ENCODE measurements at places on chromosomes 2 and 18.

- DNase-seq = no peak
Measured at GRCh38 chr2:220335591-220335915, 708.1 kb downstream of the SLC4A3 start.

DNA sequence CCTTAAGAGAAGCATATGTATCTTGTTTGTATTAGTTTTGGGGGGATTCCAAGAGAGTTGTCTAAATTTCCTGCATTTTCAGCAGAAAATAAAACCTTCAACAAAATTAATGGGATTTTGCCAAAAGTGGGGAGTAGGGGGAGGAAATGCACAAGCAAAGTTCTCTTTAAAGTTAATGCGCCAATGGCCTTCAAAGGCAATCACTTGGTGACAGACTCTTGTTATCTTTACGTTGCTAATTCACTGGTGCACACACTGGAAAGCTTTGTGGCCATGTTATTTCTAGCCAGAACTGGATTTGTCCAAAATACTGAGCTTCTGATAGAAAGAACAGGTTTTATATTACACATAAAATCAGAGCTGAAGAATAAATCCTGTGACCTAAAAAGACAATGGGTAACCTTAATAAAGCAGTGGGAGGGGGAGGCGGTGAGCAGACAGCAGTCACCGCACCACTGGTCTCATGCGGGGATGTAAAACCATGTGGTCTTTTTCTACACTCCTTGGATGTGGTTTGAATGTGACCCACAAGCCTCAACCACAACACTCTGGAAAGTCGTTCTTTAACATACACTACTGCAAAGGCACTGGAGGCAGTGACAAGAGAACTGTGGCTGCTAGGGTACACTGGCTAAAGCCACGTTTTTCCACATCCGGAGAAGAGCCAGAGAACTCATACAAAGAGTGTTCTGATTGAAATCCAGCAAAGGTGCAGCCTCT is 176.9 kb upstream of the SMAD7 start:
- no peak for DNase-seq

DNA sequence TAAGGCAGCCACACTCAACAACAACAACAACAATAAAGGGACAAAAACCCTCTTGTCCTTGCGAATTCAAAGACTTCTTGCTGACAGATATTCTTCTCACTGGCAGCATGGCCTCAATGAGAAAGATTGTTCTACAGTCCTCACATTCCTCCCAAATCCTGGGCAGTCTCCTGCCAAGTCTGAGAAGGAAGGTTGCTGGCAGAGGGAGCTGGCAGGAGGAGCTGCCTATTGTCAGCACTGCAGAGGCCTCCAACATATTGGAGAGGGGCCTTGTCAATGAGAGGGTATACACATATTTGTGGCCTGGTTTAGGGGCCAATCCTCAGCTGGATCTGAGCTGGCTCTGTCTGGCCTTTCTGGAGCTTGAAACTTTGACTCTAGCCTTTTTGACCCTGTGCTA is 63.5 kb downstream of the LAMA3 start:
- no peak for DNase-seq

DNA sequence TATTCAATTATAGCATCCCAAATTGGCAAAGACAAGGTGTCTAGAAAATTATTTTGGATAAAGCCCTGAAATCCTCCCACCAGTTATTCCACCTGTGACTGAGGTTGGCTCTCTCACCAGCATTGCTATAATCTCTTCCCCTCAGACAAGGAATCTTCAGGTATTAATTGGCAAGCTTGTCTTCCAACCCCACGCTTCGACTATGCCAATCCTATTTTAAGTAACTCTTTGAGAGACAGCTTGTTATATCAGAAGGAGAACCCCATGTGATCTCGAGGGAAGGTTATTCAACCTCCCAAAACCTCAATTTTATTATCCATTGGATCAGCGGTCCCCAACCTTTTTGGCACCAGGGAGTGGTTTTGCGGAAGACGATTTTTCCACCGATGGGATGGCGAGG is 54.5 kb upstream of the NEDD4L start:
- DNase-seq = no peak

GRCh38 chr2:165013944-165014619 is 58.8 kb upstream of the SLC38A11 start:
- no peak for DNase-seq

- no peak for DNase-seq
Measured at GRCh38 chr18:37385846-37386778, 179.5 kb downstream of the CELF4 start.

DNA sequence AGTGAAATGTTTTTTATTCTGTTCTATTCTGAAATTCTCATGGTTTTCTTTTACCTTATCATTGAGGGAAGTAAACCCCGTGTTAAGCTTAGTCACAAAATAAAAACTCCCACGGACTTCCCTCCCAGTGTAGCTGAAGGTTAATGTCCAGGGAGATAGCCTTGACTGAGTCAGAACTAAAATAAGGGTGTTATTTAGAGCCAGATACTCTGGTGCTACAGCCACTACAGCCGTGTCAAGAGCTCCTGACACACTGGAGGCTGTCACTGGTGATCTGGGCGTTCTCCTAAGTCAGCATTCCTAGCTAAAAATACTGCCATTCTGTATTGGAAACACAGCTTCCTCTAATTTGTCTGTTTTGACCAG is 82.0 kb upstream of the RANBP2 start:
- no peak for DNase-seq

DNA sequence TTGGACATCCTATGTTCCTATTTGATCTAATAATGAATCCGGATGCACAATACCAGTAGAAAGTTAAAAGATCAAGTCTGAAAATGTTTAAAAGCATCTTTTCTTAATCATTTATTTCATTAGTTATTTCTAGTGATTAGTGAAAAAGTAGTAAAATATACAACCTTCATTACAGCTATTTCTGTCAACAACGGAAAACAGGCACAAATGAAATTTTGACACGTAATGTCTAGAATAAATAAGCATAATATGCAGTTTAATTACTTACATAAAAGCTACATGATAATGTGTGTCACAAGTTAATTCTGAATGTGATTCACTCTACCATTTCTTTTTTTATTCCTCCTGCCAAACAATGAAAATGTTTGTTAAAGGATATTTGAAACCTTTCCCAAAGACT is 216.1 kb downstream of the MYCN start:
- no peak for DNase-seq

GRCh38 chr2:128593879-128594650 is 275.4 kb upstream of the HS6ST1 start:
- DNase-seq = no peak

GRCh38 chr2:11446733-11447248 is 19.2 kb downstream of the E2F6 start:
- DNase-seq = peak; percentile 35

GRCh38 chr2:209845666-209846065 is 74.0 kb downstream of the UNC80 start:
- no peak for DNase-seq

- no peak for DNase-seq
Measured at GRCh38 chr2:126811101-126811500, 87.6 kb upstream of the TEX51 start.

GRCh38 chr2:9703701-9704221 is 73.0 kb upstream of the YWHAQ start:
- no peak for DNase-seq

- no peak for DNase-seq
Measured at GRCh38 chr18:36456622-36457021, 159.1 kb downstream of the FHOD3 start.

DNA sequence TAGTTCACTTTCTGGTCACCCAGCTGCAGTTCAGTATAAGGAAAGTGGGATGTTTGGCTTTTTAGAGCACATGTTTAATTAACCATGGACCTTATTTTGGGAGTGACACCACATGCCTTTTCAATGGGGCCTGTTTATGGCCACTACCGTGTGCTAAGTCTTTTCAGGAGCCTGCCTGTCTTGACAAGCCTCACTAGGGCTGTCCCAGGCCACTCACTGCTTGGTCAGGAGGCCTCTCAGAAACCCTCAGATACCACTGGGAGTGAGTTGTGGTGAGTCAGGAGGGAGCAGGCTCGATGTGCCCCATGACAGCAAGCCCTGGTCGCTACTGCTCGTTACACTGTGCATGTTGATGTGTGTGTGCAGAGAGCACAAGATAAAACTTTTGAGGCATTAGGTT is 123.0 kb downstream of the MAP4K4 start:
- no peak for DNase-seq

DNA sequence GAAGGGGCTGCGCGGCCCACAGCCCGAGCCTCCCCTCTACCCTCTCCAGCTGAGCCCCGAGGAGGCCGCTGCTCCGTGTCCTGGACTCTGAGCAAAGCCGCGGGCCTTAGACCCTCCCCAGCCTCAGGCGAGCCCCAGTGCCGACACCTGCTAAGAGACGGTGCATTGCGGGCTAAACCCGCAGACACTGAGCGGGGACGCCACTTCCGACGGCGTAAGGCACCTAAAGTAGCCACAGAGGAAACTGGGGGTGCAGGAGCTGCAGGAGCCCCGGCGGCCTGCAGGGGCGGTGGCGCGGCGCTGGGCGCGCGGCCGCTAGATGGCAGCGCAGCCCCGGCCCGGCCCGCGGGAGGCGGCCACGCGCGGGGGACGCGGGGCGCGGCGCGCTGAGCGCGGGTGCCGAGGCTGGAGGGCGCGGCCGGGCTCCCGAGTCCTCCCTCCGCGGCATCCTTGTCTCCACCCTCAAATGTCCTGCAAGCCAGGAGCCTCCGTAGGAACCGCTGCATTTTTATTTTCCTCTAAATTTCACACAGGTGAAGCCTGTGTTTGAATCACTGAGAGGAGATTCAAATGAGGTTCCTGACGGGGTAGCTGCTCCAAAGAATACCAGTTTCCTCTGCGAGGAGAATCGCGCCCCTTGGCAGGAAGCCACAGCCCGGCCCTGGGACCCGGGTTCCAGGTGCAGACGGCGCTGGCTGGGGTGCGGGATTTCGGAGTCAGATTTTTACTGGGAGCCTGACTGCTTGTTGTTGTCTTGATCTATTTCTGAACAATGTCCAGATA is 650.5 kb downstream of the GALR1 start:
- no peak for DNase-seq

DNA sequence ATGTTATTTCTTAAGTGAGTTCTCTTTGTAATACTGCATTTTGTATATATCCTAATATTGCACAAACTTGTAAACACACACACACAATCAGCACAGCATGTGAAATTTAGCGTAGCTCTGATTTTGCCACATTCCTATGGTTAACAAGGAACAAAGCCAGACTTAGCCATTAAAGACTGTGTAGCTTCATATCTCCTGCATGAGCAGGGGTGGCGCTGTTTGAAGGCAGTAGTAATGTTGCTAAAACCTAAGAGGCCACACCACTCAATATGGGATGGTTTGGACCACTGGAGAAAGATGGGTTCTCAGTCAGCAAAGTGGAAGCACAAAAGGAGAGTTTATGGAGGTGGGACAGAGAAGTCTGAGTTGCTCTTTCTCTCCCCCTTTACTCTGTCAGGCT is 61.1 kb upstream of the RND3 start:
- DNase-seq = peak; percentile 19

- no peak for DNase-seq
Measured at GRCh38 chr2:237627441-237628246, at the start of gene LRRFIP1. Gene LRRFIP1, plus strand, starts transcription at chr2:237627587. Its CDS starts 58 bp downstream, at chr2:237627645.

- DNase-seq = no peak
Measured at GRCh38 chr2:9679218-9679617, 48.4 kb upstream of the YWHAQ start.

GRCh38 chr2:235378246-235378645 is 115.6 kb upstream of the AGAP1 start:
- DNase-seq = no peak

DNA sequence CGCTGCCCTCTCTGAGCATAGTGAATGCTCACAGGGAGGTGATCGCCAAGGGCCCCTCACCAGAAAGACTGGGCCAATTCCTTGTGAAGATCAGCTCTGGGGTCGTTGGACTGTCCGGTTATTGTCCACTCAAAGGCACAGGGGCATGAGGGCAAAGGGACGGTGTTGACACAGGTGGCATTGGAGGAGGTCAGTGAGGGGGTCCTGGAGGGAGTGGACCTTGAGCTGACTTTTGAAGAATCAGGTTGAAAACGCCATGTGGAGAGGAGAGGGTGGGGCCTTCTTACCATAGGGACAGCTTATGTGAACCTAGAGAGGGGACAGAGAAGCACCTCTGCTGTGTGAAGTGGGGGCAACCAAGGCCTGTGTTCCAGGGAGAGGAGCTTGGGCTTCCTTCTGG is 131.5 kb downstream of the TFCP2L1 start:
- no peak for DNase-seq

DNA sequence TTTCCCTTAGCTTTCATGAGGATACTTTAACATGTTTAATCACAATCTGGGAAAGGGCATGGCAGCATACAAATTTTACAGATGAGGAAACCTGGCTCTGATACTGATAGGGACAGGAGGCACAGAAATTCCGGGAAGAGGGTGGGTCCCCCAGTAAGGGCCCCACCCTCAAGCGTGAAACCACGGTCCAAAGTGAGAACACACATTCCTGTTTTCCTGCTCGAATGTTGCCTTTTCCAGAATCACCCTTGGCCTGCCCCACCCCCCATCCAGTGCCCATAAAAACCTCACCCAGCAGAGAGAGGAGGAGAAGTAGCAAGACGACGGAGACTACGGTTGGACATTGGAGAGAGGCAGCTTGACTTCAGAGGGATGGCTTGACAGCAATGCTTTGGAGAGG is 98.2 kb downstream of the HIBCH start:
- no peak for DNase-seq

DNA sequence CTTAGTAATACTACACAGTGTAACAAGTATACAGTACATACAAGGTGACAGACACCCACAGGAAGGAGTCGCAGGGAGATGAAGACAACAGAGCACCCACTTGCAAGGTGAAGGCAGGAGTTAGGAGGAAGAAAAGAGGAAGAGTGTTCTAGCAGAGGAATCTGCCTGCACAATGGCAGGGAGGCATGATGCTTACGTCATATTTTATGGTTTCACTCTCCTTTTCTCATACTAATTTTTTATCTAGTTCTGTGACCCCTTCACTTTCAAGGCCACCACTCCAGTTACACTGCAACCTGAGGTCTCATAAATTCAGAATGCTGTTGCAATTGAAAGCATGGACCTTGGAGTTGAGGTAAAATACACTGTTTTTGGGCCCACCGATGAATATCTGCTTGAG is 331.7 kb downstream of the MEIS1 start:
- no peak for DNase-seq

DNA sequence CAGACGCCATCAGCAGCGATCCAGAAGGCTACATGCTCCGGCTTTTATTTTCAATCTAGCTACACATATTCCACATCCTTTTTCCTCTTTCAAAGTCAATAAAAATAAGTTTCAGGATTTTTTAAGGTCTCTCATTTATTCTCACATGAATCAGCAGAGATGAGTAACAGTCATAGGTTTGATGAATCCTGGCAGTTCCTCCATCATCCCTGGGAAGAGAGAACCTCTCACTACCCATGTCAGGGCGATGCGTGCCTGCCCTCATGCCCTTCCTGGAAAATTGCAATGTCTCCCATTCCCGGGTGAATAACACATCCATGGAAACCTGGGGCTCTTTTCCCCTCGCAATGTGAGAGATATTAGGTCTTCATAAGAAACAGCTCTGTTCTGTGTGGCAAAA is 301.1 kb upstream of the SMIM21 start:
- no peak for DNase-seq

GRCh38 chr2:64244037-64244416 is 99.8 kb upstream of the PELI1 start:
- DNase-seq = no peak

GRCh38 chr2:7242189-7242867 is 325.1 kb downstream of the RNF144A start:
- no peak for DNase-seq

Measured in 8988T (cell line).